ENCODE measurements at places on chromosomes 12 and 14.

DNA sequence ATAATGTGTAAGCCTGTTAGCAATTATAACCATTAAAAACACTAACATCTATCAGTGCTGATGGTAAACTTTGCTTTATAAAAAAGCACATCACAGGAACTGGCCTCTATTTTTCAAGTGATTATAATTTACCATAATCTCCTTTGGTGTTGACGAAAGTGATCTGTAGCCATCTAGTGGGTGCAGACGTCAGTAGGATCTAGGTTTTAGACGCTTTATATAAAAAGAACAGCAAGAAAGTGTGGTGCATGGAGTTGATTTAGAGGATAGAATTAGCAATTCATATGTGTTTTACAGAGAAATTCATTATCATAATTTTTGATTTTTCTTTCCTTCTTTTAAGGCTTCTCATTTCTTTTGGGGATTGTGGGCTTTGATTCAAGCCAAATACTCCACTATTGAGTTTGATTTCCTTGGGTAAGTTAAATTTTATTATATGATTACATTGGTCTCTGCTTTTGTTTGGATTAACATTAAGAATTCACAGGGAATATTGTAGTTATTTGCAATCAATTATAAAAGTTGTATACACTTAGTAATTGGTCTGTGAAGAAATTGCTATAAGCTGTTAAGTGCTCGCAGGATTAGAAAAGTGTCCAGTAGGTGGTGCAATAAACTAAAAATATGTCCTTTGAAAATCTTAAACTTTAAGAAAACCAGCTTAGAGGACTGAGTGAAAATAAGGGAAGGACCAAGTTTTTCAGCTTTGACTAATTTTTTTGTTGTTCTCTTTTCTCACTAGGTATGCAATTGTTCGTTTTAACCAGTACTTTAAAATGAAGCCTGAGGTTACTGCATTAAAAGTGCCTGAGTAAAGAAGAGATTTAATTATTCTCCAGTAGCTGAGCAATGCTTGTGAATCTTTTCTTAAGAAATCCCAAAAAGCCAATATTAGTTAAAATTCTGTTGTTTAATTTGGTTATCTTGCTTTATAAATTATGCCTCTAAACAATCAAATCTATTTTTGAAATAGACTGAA lies 59.5 kb downstream of the ETNK1 start:
- H3K27ac ChIP-seq = no peak overlapping the region
- DNase-seq = no peak
- H3K4me1 ChIP-seq = peaks cover 19% of the 10 kb centered on the region
- H3K4me3 ChIP-seq = no peak overlapping the region
- peaks cover 25% of the 10 kb centered on the region for H3K36me3 ChIP-seq

- no peaks in the 10 kb centered on the region for H3K4me1 ChIP-seq
- no peaks in the 10 kb centered on the region for H3K36me3 ChIP-seq
- no peak for DNase-seq
- no peak overlapping the region for H3K4me3 ChIP-seq
- H3K27ac ChIP-seq = no peak overlapping the region
- H3K27me3 ChIP-seq = no peaks in the 10 kb centered on the region
These were observed 56.8 kb downstream of the TMEM132D start for GRCh38 chr12:129847063-129847462.

- no peak for DNase-seq
- peaks cover 30% of the 10 kb centered on the region for H3K4me1 ChIP-seq
- H3K4me3 ChIP-seq = no peak overlapping the region
- H3K27me3 ChIP-seq = peaks cover 2% of the 10 kb centered on the region
- H3K36me3 ChIP-seq = no peaks in the 10 kb centered on the region
- no peak overlapping the region for H3K27ac ChIP-seq
These were observed 56.5 kb downstream of the SAMD4A start for GRCh38 chr14:54623279-54624004.

- H3K27me3 ChIP-seq = no peaks in the 10 kb centered on the region
- no peak overlapping the region for H3K27ac ChIP-seq
- no peak overlapping the region for H3K4me3 ChIP-seq
- H3K4me1 ChIP-seq = no peaks in the 10 kb centered on the region
- no peaks in the 10 kb centered on the region for H3K36me3 ChIP-seq
These were observed 548.8 kb downstream of the AACS start for GRCh38 chr12:125614058-125614457.

DNA sequence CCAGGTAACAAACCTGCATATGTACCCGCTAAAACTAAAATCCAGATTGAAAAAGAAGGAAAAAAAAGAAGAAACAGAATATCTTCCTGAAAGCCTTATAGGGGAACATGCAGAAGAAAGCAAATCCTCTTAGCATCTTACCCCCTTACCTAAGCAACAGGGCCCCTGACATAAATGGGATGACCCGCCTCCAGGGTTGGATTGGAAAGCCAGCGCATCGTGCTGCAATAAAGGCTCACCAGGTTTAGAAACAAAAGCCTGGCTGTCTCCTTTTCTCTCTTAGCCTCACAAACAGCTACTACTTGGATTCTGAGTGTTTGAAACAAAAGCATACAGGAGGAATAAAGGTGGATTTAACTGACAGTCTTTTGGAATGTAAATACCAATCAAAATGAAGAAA lies 13.8 kb upstream of the ADCK1 start:
- no peak overlapping the region for H3K27ac ChIP-seq
- peaks cover 8% of the 10 kb centered on the region for H3K27me3 ChIP-seq
- H3K4me3 ChIP-seq = no peak overlapping the region
- no peaks in the 10 kb centered on the region for H3K36me3 ChIP-seq
- H3K4me1 ChIP-seq = no peaks in the 10 kb centered on the region

DNA sequence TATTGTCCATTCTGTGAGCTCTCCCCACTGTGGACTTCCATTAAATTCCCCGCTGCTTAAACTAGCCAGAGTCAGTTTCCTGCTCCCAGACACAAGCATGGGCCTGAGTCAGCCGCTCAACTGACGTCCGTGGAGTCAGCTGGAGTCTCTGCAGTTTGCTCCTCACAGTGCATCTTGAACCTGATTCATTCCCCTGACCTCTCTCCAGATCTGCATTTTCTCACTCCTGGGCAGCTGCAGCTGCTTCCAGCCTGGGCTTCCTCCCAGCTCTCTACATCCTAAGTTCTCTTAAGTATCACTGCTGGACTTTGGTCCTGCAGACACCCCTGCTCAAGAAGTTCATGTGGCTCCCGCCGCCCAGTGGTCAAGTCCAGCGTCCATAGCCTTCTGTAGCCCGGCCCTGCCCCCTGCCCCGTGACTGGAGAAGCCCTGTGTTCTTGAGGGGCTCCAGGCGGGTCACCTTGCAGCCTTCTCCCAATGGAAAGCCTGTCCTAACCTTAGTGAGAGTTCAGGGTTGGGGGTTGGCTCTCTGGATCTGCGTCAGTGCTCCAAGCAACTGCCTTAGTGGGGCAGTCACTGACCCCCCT lies 20.0 kb downstream of the NFKBIA start:
- no peak overlapping the region for H3K27ac ChIP-seq
- no peak overlapping the region for H3K4me3 ChIP-seq
- no peak for DNase-seq

- H3K27me3 ChIP-seq = no peaks in the 10 kb centered on the region
- DNase-seq = no peak
These were observed 22.6 kb downstream of the SUDS3 start for GRCh38 chr12:118398940-118399339.

DNA sequence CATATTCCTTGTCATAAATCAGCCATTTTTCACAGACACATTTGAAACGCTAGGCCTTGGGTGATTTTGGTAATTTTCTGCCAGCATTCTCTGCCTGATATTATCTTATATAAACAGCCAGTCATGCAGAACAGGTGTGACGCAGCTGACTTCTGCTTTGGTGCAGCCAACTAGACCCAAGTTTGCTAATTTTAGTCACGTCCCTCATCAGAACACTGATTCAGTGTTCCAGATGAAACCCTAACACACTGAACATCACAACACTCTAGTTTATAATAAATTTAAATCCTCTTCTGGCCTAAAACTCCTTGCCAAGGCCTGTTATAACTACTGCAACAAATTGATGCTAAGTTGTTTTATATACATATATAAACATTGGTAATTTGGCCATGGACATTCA lies 386.1 kb downstream of the SEC23A start:
- no peak for DNase-seq
- no peak overlapping the region for H3K4me3 ChIP-seq
- no peak overlapping the region for H3K27ac ChIP-seq
- no peaks in the 10 kb centered on the region for H3K27me3 ChIP-seq
- no peaks in the 10 kb centered on the region for H3K4me1 ChIP-seq
- no peaks in the 10 kb centered on the region for H3K36me3 ChIP-seq
